ENCODE measurements at places on chromosomes 6 and 20.

- DNase-seq: no peak
Observed at GRCh38 chr6:119543332-119543731, 193.8 kb upstream of the MAN1A1 start.

- no peak for DNase-seq
Observed at GRCh38 chr6:100177956-100178355, 183.9 kb upstream of the MCHR2 start.

GRCh38 chr6:14142063-14142450 lies 24.5 kb downstream of the CD83 start:
- no peak for DNase-seq

DNA sequence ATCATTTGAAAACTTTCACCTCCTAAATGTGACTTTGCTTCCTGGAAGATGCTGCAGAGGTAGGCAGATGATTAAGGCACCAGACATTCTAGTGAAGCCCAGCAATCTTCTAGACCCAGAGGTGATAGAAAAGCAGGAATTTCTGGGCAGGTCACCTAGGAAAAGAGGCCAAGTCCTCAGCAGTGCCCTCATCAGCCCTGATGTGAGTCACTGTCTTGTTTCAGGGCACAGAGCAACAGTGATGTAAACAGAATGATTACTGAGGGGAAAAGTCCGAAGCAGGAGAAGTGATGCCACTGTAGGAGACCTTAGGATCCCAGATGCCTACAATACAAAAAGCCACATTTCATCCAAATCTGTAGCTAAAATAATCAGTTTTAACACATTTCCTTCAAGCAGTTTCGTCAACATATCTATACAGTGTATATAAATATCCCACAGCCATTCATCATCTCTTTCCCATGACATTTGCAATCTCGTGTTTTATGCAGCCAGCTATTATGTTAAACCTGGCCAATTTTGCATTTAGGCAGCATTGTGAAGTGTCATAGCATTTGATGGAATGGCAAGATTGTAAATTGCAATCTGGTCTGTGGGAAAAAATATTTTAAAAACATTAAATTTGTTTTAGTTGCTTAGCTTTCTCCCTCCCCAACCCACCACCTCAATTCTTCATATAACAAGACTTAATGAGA lies 401.2 kb upstream of the RNF217 start:
- DNase-seq: no peak

DNA sequence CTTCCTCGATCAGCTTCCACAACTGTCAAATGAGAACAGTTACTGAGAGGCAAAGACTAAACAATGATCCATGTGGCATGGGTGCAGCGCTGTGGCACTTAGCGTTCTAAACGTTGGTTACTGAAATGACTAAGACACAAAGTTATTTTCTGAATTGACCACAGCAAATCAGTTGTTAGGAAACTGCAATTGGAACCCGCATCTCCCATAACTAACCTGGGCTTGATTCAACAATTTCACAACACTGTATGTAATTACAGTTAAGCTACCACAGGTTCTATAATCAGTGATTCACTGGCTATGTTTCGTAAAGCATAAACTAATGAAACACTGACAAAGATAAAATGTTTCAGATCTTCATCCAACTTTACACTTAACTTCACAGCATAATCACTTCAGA lies 12.5 kb downstream of the WDR27 start:
- DNase-seq: no peak

DNA sequence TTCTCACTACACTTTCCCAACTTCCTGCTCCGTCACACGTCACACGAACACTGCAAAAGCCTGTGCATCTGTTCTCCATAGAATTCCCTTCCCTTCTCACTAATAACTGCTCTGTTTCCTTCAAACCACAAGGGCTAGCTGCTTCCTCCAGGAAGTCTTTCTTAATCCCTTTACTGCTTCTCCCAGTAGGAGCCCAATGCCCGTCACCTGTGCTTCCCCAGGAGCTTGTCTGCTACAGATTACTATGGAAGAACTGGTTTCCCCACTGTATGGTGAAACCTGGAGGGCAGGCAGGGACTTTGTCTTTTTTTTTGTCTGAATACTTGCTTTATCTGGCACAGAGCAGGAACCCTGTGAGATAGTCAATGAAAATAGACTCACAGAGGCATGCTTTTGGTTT lies 444.7 kb upstream of the MAP3K7 start:
- DNase-seq: no peak

DNA sequence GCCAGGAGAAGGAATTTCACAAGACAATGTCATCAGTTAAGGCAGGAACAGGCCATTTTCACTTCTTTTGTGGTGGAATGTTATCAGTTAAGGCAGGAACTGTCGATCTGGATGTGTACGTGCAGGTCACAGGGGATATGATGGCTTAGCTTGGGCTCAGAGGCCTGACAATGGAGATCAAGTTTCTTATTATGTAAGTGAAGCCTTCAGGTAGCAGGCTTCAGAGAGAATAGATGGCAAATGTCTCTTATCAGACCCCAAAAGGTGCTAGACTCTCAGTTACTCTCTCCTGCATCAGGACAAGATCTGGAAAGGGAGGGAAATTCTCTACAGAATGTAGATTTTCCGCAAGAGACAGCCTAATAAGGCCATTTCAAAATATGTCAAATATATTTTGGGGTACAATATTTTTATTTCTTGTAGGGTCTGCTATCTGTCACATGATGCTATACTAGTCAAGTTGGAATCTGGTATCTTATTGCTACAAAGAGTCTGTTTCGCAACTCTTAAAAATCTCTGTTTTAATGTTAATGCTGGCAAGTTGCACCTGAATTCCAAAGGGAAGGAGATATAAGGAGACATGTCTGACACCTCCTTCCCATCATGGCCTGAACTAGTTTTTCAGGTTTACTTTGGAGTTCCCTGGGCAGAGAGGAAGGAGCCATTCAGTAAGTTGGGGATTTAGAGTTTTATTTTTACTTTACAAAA lies 48.8 kb downstream of the TRDN start:
- peak; percentile 20 for DNase-seq

DNA sequence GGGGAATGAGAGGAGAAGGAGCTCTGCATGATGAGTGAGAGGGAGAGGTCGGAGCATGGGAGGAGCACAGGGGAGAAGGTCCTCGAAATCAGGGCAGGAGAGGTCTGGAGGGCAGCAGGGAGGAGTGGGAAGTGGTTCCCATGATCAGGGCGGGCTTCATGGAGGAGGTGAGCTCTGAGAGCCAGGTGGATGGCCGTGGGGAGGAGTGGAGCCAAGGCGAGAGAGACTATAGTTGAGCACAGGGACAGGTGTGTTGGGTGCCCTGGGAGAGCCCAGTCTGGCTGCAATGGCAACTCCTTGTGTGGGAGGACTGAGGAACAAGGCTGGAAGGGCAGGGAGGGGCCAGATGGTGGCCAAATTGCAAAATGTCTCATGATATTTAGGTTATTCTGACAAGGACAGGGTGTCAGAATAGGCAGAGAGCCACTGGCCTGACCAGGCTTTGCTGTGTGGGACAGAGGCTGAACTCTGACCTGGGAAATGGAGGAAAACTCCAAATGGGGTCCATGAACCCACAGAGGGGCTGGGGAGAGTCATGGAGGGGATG lies 21.4 kb downstream of the TTBK1 start:
- DNase-seq: no peak

GRCh38 chr6:47852727-47853126 lies 70.9 kb downstream of the OPN5 start:
- no peak for DNase-seq

DNA sequence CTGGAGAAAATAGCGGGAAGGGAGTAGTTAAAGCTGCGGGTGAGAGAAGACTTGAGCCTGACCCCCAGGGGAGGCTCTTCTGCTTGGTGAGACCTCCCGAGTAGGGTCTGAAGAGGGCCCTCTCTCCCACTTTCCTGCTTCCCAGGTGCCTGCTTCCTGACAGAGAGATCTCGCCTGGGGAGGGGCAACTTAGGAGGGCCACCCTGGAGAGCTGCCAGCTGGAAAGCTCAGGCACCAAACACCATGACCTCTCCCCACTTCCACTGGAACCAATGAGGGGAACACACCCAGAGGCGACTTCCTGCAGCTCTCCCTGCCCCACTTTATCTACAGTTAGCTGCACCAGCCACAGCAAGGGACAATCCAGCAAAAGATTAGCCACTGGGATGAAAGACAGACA lies 208.0 kb downstream of the TBXT start:
- DNase-seq: no peak

GRCh38 chr6:37339741-37340638 lies 13.8 kb upstream of the RNF8 start:
- DNase-seq: no peak

DNA sequence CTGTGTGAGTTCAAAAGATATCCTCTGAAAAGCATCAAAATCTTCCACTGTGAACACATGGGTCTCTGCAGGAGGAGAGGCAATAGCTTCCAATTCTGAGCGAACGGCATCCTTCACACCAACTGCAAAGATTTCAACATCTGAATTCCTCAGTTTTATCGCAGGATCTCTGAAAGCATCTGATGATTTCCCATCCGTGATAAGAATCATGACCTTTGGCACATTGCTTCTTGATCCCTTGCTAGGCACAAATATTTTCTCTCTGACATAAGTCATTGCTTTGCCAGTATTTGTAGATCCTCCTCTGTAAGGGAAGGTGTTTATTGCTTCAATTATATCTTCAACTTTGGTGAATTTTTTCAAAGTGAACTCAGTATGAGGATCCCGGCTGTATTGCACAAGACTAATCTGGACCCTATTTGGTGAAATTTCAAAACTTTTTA lies 22.7 kb downstream of the COL12A1 start:
- DNase-seq: no peak

GRCh38 chr6:134822920-134823709 lies 126.8 kb downstream of the ALDH8A1 start:
- DNase-seq: peak; percentile 57

DNA sequence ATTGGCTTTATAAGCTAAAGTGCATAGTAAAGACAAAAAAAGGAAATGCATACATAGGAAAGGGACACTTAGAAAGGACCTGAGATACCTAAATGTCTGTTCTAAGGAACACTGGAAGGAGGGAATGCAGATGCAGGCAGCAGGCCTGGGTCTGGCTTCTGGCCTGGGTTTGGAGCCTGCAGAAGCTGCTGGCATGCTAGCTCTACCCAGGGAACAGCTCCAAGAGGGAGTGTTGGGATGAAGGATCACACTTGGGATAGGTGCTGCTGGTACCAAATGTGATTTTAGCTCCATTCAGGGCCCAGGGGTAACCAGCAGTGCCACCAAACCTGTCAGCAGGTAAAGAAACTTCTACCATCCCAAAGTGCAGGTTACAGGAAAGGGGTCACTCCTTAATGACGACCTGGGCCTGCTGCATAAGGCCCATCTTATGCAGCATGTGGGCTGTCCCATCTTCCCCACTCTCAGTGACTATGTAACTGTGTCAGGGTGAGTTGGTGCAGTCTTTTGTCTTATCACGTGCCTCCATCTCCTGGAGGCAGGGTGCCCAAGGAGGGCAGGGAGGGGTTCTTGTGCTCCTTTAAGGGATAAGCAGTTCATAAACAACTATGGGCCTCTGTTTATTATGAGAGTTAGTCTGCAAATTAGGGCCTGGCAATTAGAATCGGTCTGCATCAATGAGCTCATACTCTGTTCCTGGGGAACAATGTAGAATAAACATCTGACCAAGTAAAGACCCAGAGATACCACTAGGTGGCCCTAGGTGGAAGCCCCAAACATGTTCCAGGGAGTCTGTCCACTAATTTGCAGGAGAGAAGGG lies 26.9 kb downstream of the DDX27 start:
- DNase-seq: peak; percentile 20

GRCh38 chr20:953742-954141 lies 37.6 kb upstream of the ANGPT4 start:
- no peak for DNase-seq

DNA sequence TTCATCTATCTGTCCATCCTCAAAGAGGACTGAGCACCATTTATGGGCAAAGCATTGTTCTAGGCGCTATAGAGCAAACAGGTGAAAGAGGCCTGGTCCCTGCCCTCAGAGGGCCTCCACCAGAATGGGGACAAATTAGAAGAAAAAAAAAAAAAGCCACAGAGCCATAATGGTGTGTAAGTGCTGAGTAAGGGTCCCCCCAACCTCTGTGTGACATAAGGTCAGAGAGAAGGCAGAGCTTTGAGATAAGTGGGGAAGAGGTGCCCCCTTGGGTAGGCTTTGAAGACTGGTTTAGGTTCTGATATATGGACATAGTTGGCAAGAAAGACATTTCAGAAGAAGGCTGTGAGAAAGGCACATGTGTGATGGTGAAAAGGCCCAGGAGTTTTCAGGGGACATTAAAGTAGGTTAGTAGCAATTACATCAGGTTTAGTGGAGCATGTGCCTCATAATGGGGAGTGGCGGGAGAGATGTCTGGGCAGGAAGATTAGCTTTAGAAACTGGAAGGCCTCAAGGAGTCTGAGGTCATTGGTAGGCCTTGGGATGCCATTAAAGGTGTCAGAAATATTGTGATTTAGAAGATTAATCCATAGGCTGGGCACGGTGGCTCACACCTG lies 15.3 kb upstream of the ZBTB9 start:
- DNase-seq: no peak

- no peak for DNase-seq
Observed at GRCh38 chr6:31870385-31870921, 7.8 kb upstream of the NEU1 start.

GRCh38 chr6:104771258-104771832 lies 88.4 kb downstream of the HACE1 start:
- DNase-seq: no peak

DNA sequence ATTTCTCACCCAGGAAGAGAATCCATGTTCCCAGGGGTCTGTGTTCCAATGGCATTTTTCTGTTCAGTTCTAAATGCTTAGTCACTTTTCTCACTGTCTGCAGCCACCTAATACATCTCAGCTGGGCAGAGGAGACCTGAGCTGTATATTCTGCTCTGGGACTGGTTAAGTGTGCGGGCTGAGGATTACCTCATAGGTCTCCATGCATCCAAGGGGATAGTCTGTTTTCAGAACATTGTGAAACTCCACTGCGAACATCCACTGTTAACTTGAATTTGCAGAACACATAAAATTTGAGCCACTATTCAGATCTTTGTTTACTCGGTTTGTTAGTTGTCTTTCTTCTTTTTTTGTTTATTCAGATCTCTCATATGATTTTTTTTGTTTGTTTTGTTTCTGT lies 947.1 kb downstream of the TFAP2A start:
- DNase-seq: no peak

DNA sequence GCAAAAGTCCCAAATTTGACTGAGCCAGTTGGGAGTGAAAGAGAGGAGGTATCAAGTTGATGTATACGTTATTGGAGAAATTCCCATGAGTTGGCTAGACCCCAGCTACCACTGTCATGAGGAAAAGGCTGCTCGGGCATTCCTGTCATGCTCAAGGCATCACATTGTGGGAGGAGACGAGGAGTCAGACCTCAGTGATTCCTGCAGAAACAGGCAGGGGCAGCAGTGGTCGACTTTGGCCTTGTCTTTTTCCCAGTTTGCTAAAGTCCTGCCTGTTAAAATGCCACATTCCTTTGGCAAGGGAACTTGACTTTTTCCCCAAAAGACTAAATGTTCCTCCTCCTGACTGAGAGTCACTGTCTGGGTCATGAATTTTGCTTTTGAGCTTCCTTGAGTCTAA lies 295.5 kb upstream of the HS3ST5 start:
- DNase-seq: peak; percentile 59

DNA sequence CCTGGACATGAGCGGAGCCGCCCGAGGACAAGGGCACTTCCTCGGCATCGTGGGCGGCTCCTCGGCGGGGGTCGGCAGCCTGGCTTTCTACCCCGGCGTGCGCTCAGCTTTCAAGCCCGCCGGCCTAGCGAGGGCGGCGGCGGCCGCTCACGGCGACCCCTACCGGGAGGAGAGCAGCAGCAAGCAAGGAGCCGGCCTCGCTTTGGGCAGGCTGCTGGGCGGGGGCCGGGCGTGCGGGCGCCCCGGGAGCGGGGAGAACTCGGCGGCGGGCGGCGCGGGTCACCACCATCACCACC lies 6.7 kb downstream of the PRDM13 start:
- DNase-seq: no peak
